Right atrium auricular region (tissue), 2 donors: ENCODE measurements at places on chromosomes 5 and 9. TPM values are rescaled to one million over a fixed set of nuclear protein-coding genes. Genes with fewer than 3 reads are reported as not detected.

GRCh38 chr5:90558344-90559192 is at the start of gene ADGRV1:
Gene ADGRV1, plus strand, starts transcription at chr5:90558797. Its CDS starts 99 bp downstream, at chr5:90558896.
- DNase-seq, result no peak
- H3K36me3 ChIP-seq, result no peaks in the 10 kb centered on the region
- no peak within 1 kb of the TSS for H3K27ac ChIP-seq
- H3K4me1 ChIP-seq, result no peaks in the 10 kb centered on the region

C9orf57 gene
- not detected for total RNA-seq

DNA sequence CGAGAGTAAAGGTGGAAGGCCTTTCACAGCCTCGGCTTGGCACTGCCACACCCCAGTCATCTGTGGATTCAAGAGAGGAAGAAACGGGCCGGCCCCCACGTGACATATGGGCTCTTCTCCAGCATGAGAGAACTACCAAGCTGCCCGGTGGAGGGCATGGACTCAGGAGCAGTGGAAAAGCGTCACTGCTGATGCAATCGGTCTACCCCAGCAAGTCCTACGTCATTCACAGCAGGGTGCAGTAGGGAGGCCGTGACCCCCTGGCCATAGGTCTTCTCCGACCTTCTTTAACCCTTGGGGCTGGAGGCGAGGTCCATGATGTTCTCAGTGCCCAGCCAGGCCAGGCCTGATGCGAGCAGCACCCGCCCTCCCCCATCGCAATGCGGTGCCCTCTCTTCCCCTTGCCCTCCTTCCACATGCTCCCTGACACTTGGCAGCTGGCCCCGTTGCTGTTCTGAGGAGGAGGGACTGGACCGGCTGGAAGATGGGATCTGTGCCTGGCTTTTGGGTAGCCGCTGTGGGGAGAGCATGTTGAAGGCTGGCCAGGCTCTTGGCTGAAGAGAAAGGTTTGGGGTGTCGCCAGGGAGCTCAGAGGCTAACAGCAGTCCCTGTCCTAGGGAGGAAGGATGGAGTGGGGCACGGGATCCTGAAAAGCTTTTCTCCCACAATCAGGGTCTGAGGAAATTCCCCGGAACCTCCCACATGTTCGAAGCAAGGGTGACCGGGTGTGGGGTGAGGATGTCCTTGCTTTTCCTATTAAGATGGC is 89.8 kb downstream of the LIFR start:
- no peak overlapping the region for H3K4me3 ChIP-seq
- peaks cover 81% of the 10 kb centered on the region for H3K4me1 ChIP-seq
- DNase-seq, result peak; percentile 87
- H3K36me3 ChIP-seq, result no peaks in the 10 kb centered on the region

DNA sequence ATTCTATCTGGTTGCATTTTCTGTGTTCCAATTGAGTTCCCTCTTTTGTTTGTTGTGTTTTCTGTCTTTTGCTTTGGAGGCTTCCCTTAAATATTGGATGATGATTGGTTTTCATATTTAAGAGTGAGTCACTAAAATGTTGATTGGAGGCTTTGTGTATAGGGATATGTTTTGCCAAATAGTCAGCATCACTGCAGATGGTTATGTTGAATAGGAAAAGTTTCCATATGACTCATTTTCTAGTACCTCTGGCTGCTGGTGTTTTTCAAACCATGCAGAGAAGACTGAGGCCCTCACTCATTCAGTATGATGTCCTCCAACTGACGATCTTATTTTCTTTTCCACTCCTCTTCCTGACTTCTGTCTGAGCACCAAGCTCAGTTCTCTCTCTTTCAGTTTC is 1290.0 kb downstream of the EFNA5 start:
- no peaks in the 10 kb centered on the region for H3K4me1 ChIP-seq
- no peaks in the 10 kb centered on the region for H3K27me3 ChIP-seq
- H3K4me3 ChIP-seq, result no peak overlapping the region
- no peak for DNase-seq
- H3K27ac ChIP-seq, result no peak overlapping the region

DEPDC1B gene
- 0.16 TPM for total RNA-seq
